ENCODE measurements at places on chromosomes 5 and 9.

DNA sequence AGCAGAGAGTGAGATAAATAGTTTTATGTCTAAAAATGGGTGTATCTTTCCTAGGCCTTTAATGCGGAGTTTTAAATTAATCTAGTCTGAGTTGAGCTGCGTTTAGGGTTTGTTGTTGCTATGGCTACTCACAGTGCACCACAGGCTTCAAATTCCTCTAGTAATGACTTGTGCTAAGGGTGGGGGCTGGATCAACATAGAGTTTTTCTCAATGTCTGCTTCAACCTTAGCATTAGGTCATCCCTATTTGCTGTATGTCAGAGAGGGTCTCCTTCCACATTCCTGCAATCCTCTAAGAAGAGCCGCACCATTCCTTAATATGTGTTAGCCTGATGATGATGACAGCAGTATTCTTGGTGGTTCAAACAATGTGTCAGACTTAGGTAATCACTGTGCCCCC is 465.6 kb upstream of the KIF2A start:
- DNase-seq: no peak

DNA sequence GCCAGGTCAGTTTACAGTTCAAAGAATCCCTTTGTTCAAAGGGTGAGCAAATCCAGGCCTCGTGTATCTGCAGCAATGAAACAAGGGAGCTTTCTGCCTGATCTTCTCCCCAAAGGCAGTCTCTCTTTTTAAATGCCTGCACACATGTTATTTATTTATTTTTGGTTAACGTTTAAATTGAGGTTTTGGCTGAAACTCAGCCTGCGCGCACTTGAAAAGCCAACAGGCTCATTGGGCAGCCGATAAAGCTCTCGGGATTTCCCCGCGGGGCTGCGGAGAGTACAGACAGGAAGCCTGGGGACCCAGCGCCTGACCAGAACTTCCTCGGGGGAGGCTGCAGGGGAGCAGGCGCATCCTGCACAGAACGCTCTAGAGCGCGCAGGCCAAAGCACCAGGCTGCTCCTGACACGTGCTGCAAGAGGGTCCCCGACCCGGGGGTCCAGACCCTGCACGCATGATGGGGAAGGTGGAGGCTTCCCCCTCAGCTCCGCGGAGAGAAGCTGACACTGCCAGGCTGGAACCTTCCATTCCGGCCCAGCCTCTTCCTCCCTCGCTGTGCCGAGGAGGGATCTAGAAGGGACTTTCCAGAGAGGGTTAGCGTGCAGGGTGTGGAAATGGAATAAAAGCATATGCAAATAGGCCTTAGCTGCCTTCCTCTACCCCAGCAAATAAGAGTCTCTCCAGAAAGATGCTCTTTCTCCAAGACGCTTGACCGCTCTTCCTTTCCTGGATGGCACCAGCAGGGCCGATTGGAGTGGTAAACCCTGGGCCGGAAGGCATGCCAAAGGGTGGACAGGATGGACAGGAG is 46.1 kb downstream of the PTTG1 start:
- no peak for DNase-seq

- DNase-seq: no peak
Measured at GRCh38 chr5:174425271-174425963, 299.0 kb upstream of the MSX2 start.

- no peak for DNase-seq
Measured at GRCh38 chr5:147906326-147907095, at the start of gene C5orf46. TSS of gene C5orf46 (minus strand) at chr5:147906538. CDS start at chr5:147906501, 37 bp downstream.

GRCh38 chr5:3019045-3019444 is 267.6 kb upstream of the IRX2 start:
- no peak for DNase-seq

DNA sequence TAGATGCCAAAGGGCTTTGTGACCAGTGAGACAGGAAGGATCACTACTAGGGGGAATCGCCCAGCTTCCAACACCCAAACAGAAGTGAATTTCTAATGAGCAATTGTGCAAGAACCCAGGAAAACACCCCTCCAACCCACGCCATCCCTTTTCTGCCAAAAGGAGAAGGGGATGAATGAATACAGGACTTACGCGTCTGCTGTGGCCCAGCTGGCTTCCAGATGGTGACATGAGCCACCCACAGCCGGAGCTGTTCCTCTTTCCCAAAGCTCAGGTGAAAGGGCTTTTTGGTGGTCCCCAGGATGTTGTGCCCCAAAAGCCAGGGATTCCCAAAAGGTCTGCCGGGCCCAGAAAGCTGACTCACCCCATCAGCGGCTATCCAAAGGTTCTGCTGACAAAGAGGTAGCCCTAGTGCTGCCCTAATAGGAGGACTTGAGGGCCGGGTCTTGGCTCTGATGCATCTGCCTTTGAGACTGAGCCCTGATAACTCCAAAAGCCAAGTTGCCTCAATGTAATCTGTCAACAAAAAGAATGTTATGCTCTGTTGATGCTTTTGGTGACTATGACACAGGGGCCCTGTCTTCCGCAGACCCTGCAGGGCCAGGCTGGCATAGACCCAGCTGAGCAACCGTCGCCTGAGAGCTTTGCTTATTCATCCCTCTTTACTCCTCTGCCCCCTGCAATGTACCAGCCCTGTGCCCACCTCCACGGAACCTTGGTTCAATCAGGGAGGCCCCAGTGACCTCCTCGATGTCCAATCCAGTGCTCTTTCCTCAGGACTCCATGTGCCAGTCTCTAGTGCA is 14.5 kb downstream of the GSN start:
- DNase-seq: peak; percentile 89

DNA sequence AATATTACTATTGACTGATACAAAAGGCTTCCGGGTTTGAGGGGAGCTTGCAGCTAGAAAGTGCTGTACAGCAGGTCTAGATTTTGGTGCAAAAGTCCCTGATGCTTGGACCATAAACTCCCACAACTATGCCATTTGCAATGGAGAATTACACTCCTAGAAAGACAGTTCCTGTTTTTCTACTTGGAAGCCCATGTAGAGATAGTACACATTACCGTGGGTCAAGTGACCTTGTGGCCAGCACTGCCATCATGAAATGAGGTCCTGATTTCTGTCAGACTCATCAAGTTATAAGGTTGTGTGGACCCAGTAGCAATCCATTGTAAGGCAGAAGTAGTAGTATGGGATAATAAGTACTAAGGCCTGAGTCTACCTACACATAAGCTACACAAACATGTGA is 42.8 kb upstream of the TNFSF8 start:
- no peak for DNase-seq

GRCh38 chr5:50711280-50711679 is 44.8 kb downstream of the PARP8 start:
- DNase-seq: no peak

GRCh38 chr9:10366171-10366779 is 246.5 kb downstream of the PTPRD start:
- no peak for DNase-seq

DNA sequence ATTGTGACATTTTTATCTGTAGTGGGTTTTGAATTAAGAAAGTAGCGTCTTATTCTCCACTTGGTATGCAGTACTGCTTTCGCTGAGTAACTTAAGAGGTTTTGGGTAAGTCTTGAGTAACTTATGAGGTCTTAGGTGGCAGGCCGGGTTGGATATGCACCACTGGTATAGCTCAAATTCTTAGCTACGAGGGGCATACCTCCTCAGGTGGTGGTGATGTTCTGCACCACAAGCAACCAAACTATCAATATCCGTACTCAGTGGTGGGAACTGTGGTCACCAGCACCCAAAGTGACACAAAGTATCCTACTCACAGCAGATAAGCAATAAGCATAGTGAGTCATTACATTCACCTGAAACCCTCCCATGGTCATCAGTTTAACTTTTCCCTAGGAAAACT is 13.7 kb downstream of the SMC2 start:
- DNase-seq: no peak

DNA sequence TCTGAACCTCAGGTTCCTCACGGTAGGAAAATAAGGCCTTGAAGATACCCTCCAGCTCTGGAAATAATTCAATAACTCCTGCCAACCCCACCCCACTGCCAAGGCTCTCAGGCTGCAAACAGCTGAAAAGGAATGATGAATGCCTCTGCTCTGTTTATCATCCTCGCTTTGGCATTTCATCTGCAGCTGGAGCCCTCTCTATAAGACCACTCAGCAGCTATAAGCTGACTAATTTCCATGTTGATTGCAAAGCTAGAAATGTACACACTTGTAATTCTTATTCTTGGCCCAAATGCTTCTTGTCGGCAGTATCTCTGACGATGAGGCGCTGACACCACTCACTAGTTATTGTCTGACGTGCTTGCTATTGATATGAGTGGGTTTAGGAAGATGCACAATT is 408.4 kb upstream of the NMUR2 start:
- DNase-seq: no peak

All from mesenteric fat pad (tissue), 1 donor.